T1000 (cell line): ENCODE measurements at places on chromosomes 11 and 22.

DNA sequence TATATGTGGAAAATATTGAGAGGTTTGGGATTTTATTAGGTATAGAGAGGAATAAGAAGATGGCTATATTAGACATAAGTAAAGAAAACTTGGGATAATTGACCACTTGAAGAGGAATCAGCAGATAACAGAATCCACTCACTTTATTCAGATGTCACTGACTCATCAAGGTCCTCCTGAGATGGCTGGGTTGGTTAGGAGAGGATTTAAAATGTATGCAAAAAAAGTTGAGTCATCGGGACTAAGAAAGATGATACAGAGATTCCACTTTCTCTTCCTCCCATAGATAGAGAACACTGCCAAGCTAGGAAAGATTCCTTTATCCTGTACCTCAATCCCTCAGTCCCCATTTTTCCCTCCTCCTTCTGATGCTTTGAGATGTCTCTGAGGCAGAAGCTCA is at the start of gene OR6A2:
TSS of gene OR6A2 (minus strand) at position 288 of the 400 bp plus-strand sequence. CDS start 3,981 bp downstream, outside the sequence.
- no peak for DNase-seq

DNA sequence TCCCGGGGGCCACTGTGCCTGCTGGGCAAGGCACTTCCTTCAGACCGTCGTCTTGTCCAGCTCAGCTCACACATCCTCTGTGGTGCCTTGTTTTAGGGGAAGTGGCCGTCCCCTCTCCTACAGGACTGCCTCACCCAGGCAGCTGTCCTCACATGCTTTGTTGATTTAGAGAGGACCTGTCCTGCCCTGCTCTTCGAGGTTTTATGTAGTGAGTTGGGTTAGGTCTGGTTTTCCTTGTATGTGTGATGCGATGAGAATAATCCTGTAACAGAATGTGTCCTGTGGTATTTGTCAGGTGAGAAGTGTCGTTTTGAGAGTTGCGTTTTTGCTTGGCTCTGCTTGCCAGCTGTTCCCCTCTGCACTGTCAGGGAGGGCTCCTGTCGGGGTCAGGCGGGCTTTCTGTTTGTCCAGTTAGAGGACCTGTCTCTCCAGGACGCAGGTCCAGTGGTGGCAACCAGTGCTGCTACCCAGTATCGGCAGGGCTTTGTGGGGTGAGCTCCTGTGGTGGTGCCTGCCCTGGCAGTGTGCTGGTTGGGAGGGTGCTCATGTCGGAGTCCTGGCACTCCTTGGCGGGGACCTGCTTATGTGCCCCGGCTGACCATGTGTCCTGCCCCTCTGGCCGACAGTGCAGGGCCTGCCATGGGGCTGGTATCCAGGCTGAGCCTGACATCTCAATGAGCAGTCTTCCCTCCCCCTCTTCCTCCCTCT is 41.3 kb downstream of the MUC6 start:
- DNase-seq, result no peak

DNA sequence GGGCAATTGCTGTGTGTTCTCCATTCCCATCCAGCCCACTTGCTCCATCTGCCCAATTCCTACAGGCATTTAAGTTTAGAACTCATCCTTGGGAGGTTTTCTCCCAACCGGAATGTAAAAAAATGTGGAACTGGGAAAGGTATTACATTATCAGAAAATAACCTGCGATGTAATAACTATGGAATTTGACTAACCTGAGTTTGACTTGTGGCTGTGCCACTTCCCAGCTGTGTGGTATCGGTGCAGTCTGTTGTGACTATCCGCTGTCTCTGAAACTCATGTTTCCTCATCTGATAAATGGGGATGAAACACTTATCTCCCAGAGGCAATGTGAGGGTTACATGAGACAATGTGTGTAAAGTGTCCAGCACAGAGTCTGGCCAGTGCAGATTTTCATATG is 77.6 kb downstream of the TENM4 start:
- DNase-seq, result no peak

- no peak for DNase-seq
Measured at GRCh38 chr11:86692317-86692716, 19.9 kb upstream of the ME3 start.

DNA sequence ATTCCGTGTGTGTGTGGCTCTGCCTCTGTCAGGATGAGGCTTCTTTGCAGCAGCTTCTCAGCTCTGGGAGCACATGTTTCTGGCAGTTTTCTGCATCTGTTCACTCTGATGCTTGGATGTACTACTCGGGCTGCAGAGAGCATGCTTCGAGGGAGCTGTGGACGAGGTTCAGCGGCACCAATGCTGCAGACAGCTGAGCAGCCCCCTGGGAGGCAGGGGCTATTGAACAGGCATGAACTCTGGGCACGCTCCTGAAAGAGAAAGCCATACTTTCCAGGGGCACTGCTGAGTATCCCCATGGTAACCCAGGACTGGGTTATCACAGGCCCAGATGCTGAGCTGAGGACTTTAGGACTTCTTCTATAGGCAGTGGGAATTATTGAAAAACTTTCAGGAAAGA is 33.8 kb downstream of the ADAMTS8 start:
- no peak for DNase-seq

DNA sequence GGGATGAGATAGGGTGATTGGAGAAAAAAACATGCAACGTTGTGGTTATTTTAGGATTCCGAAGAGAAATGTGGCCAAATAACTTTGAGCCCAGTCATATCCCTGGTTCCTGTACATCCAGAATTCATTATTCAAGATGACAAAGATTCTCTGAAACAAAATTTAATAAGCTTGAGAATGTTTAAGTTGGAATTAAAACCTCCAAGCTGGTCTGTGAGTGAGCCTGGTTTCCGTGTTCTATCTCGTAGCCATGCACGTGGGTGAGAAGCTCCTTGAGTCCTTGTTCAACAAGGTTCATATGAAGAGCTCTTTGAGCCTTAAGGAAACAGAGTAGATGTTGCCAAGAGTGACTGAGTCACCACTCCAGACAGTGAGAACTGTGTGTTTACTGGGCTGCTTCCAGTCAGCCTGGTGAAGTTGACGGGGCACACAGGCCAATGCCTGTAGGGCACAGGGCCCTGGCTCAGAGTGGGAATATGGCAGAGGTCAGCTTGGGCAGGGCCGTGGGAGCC is 206.5 kb downstream of the NAV2 start:
- DNase-seq, result peak; percentile 58

DNA sequence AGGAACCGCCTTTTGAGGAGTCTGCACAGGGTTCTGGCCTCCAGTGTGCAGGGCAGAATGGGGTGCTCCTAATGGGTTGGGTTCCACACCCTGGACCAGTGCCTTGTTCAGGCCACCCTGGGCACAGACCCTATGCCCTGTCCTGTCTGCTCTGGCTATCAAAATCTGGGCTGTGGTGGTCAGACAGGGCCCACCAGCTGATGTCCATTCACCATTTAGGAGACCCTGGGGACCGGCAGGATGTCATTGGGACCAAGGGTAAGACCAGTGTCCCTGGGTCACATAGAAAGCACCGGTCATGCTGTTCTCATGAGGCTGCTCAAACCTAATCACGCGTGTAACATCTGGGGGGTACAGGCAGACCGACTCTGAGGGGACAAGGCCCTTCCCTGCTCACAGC is 37.3 kb downstream of the PARVG start:
- no peak for DNase-seq

DNA sequence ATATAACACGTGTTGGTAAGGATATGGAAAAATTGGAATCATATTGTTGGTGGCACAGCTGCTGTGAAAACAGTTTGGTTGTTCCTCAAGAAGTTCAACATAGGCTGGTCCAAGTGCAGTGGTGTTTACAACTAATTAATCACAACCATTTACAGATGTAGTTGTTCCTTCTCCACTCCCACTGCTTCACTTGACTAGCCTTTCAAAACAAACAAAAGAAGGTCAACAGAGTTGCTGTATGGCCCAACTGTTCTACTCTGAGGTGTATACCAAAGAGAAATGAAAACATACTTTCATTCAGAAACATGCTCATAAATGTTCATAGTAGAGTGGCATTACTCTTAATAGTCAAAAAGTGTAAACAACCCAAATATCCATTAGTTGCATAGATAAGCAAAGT is 36.6 kb upstream of the ACAT1 start:
- no peak for DNase-seq

- no peak for DNase-seq
Measured at GRCh38 chr11:125075900-125076317, 12.8 kb downstream of the SLC37A2 start.

DNA sequence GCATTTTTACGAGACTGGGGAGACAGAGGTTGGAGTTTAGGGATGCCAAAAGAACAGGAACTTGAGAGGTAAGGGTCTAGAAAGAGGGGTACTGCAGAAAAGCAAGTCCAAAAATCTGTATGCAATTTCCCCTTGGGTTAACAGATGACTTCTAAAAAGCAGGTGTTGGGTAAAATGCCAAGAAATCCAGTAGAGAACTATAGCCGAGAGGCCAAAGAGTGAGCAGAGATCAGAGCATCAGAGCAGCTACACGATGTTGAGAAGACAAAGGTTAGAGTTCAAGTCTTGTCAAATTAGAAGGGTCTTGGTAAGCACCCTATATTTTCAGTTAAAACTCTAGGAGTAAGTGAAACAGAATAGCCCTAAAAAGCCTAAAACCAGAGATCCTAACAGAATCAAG is 145.2 kb downstream of the FCHSD2 start:
- DNase-seq, result no peak

- no peak for DNase-seq
Measured at GRCh38 chr11:130043575-130043974, 26.1 kb upstream of the APLP2 start.

GRCh38 chr22:35465109-35465701 is 65.3 kb downstream of the MCM5 start:
- DNase-seq, result no peak

DNA sequence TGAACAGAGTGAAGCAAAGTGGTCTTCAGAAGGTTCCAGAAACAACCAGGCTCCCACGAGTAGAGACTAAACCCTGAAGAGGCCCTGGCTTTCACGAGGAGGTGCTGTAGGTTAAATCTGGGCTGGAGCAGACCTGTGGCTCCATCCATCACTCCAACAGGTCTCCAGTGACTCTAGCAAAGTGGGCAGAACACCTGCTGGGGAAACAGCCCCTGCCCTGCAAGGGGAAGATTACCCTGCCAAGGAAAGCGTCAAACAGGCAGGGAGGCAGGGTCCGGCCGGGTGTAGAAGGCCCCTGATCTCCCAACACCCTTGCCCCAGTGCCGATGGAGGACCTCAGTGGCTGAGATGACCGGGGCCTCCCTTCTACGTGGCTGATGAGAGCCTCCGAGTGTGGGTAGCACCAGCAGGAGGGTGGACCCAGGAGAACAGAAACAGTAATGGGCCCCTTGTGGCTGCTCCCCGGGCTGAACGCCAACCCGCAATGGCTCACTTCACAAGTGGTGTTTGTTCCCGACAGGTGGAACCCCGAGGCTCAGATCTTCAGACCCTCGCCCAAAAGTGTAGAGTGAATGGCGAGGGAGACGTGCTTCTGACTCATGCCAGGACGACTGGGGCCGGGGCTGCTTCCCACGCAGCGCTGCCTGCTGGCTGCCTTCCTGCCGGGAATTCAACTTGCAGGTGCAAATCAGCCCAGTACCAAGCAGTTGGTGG is 112.0 kb downstream of the SHANK2 start:
- DNase-seq, result no peak

DNA sequence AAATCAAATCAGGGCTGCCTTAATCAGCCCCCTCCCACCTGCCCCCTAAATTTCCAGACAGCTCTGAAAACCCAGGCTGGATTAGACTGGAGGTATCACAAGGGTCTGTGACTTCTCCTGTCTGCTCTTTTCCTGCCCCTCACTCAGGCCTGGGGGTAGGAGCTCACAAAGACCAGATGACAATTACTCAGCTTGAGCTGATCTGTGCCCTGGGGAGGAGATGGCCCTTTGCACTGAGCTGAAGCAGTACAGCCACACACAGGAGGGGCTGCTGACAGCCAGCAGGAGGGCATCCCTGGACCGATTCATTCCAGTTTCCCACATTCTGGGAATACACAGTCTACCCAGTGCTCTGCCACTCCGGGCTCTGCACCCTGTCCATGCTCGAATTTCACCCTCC is 4.2 kb downstream of the ABCC8 start:
- no peak for DNase-seq

DNA sequence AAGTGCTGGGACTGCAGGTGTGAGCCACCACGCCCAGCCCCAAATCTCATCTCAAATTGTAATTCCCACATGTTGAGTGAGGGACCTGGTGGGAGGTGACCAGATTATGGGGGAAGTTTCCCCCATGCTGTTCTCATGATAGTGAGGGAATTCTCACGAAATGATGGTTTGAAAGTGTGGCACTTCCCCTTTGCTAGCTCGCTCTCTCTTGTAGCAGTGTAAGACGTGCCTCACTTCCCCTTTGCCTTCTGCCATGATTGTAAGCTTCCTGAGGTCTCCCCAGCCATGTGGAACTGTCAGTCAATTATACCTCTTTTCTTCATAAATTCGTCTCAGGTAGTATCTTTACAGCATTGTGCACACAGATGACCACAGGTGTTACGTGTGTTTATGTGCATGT is 357.8 kb downstream of the CADM1 start:
- no peak for DNase-seq

- DNase-seq, result no peak
Measured at GRCh38 chr11:84819537-84819936, 807.6 kb downstream of the DLG2 start.

DNA sequence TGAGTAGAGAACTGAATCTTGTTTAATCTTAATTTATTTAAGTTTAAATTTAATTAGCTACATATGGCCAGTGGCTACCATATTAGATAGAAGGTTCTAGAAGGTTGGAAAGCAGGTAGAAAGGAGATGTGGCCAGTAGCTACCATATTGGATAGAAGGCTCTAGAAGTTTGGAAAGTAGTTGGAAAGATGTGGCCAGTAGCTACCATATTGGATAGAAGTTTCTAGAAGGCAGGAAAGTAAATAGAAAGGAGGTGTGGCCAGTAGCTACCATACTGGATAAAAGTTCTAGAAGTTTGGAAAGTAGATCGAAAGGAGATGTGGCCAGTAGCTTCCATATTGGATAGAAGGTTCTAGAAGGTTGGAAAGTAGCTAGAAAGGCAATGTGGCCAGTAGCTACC is 2.2 kb downstream of the CRYBA4 start:
- DNase-seq, result no peak

- no peak for DNase-seq
Measured at GRCh38 chr11:15764326-15764725, 592.0 kb downstream of the SOX6 start.

GRCh38 chr11:12803086-12803826 is 129.0 kb downstream of the TEAD1 start:
- peak; percentile 34 for DNase-seq

DNA sequence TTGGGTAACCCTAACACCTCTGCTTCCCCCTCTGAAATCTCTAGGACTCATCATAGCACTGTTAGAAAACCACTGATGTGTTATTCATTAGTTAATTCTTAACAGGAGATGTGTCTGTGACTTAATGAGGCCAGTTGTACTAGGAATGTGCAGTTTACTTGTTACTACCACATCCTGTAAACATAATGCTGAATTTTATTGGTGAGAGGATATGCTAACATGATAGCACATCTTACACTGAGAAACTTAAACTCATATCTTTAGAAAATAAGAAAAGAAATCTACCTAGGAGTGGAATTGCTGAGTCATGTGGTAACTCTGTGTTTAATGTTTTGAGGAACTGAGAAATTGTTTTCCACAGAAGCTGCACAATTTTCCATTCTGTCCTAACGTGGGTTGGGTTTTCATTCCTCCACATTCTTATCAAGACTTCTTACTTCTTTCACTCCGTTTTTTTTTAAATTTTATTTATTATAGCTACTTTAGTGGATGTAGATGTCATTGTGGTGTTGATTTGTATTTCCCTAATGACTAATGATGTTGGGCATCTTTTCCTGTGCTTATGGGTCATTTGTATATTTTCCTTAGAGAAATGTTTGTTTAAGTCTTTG is 33.7 kb downstream of the RNF121 start:
- no peak for DNase-seq
